ENCODE measurements at places on chromosomes 3 and 15. TPM values are rescaled to one million over a fixed set of nuclear protein-coding genes. Genes with fewer than 3 reads are reported as not detected.

ALDH1L1 gene
- total RNA-seq = 0.15 TPM

RTP3 gene
- not detected for total RNA-seq

OXNAD1 gene
- 11.1 TPM for total RNA-seq

CACNA2D3 gene
- total RNA-seq = not detected

ITIH1 gene
- not detected for total RNA-seq

PSMA4 gene
- total RNA-seq = 217 TPM

TRPM1 gene
- total RNA-seq = not detected

IMPG2 gene
- total RNA-seq = under 0.01 TPM

PAQR5 gene
- 1.2 TPM for total RNA-seq

RBP2 gene
- not detected for total RNA-seq

MB21D2 gene
- 10.3 TPM for total RNA-seq

BFSP2 gene
- total RNA-seq = not detected

RNU6-1 gene
- not detected for total RNA-seq

PLSCR2 gene
- not detected for total RNA-seq

CYP1A2 gene
- total RNA-seq = not detected

XXYLT1 gene
- total RNA-seq = 15.5 TPM

C3orf85 gene
- total RNA-seq = not detected

GOLGA8T gene
- total RNA-seq = not detected

TYRO3 gene
- 3.9 TPM for total RNA-seq

COL8A1 gene
- total RNA-seq = 84.6 TPM

ITGB5 gene
- 67.3 TPM for total RNA-seq

ADCY5 gene
- under 0.01 TPM for total RNA-seq

HYAL1 gene
- 3.1 TPM for total RNA-seq

ANKRD34C gene
- not detected for total RNA-seq

IQCH gene
- 1.9 TPM for total RNA-seq

KLHL24 gene
- 16.1 TPM for total RNA-seq

SPINT1 gene
- 2.5 TPM for total RNA-seq

ACTC1 gene
- total RNA-seq = not detected

P4HTM gene
- total RNA-seq = 20.5 TPM

OR5K2 gene
- not detected for total RNA-seq

CHRNA7 gene
- total RNA-seq = not detected

AMIGO3 gene
- 0.50 TPM for total RNA-seq

DNAH12 gene
- not detected for total RNA-seq

ADAMTS9 gene
- 2.5 TPM for total RNA-seq

CHDH gene
- total RNA-seq = 0.34 TPM

IRAK2 gene
- 3.0 TPM for total RNA-seq

CLDN11 gene
- 272 TPM for total RNA-seq

PPCDC gene
- 21.7 TPM for total RNA-seq

TEX264 gene
- total RNA-seq = 63.2 TPM

SIDT1 gene
- total RNA-seq = not detected

SERPINI2 gene
- not detected for total RNA-seq

GHRL gene
- not detected for total RNA-seq

SCAANT1 gene
- not detected for total RNA-seq

LDHAL6B gene
- total RNA-seq = not detected

CRABP1 gene
- total RNA-seq = not detected

CFAP92 gene
- not detected for total RNA-seq

SLCO3A1 gene
- 1.3 TPM for total RNA-seq

WNT5A gene
- total RNA-seq = 33.5 TPM
